ENCODE measurements at places on chromosomes 3 and 15.

- DNase-seq, result no peak
Observed at GRCh38 chr15:56344336-56344735, 20.9 kb upstream of the TEX9 start.

GRCh38 chr3:127411083-127411727, 123.4 kb upstream of the PRR20G start:
- no peak for DNase-seq

- no peak for DNase-seq
Observed at GRCh38 chr3:188683032-188683521, 488.7 kb upstream of the TPRG1 start.

- DNase-seq, result no peak
Observed at GRCh38 chr3:105944721-105945120, 75.9 kb upstream of the CBLB start.

DNA sequence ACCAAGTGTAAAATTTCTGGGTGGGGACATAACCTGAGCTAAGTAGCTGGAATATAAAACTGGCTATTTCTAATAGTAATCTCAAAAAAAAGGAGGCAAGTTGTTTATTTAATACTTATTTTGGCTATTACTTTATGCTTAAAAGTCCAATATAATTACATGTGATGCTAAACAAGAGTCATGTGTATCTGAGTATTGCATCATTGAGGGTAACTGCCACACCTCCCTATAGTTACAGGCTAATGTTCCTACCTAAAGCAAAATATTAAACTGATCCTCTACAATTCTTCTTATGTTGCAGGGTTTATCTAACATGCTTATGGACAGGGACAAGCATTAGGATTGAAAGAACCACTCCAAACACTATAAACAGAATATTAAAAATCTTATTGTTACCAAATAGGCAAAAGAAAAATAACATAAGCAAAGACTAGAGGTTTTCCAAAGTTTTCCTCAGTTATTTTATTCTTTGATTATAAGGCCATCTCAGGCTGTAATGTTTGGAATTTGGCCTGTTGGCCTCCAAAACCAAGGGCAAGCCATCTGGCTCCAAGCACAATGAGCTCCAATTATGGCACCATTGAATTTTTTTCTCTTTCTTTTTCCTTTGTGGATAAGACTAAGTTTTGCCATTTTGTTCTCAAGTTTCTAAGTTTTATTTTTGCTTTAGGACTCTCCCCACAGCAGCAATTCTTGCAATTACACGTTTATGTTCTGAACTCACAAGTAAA, 75.8 kb upstream of the ABI3BP start:
- DNase-seq, result no peak

DNA sequence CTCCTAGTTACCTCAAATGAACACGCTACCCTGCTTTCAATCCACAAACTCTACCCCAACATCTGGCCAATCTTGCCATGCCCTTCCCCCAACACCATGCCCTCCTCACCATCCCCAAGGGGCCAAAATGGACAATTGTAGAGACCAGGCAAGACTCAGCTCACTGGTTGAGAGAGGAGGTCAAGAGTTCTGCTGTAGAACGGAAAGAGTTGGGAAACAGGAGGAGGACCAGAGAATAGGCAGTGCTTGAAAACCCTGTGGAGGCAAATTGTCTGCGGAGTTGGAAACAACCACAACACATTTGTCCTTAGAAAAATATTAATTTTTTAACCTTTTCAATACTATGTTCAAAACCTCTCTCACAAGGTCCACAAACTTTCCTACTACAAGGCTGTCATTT, 128.8 kb upstream of the BFSP2 start:
- no peak for DNase-seq

DNA sequence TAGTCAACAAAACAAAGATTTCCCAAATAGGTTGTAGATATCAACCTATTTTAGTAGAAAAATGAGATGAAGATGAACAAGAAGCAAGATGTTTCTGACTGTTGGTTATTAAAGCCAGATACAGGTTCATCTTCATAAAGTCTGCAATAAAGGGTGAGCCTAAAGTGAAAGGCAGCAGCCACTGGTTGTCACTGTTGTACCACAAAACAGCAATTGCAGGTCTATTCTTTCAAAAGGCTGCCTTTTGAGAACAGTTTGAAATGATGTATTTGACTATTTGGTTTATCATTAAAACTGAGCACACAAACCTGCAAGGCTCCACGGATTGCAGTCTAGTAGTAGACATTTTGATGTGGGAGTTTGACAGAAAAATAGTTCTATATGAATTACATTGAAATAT, 543.4 kb downstream of the GBE1 start:
- DNase-seq, result no peak

GRCh38 chr15:29208352-29208751, 61.3 kb downstream of the NSMCE3 start:
- no peak for DNase-seq

DNA sequence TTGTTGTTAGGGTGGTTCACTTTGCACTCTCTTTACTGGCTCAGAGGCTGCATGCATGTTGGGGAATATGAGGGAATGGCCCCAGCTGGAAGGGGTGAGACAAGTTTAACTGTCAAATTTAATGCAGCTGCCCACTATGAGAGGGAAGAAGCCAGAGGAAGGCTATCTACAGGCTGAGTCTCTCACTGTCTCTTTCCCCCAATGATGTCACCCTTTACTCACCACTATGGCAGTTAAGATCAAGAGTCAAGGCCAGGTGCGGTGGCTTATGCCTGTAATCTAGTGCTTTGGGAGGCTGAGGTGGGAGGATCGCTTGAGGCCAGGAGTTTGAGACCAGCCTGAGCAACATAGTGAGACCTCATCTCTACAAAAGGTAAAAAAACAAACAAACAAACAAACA, 12.2 kb upstream of the RBMS3 start:
- no peak for DNase-seq
